ENCODE measurements at places on chromosomes 2 and 18.

- DNase-seq: no peak
Observed at GRCh38 chr18:48622911-48623431, 84.1 kb downstream of the CTIF start.

- no peak for DNase-seq
Observed at GRCh38 chr2:227466887-227467600, 4.9 kb upstream of the AGFG1 start.

DNA sequence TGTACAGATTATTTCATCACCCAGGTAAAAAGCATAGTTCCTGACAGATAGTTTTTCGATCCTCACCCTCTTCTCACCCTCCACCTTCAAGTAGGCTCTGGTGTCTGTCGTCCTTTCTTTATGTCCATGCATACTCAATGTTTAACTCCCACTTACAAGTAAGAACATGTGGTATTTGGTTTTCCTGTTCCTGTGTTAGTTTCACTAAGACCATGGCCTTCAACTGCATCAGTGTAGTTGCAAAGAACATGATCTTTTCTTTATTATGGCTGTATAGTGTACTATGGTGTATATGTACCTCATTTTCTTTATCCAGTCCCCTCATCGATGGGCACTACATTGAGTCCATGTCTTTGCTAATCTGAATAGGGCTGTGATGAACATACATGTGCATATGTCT lies 184.2 kb downstream of the KCNJ3 start:
- no peak for DNase-seq

GRCh38 chr18:13412901-13413300 lies 194.3 kb downstream of the LDLRAD4 start:
- DNase-seq: no peak

DNA sequence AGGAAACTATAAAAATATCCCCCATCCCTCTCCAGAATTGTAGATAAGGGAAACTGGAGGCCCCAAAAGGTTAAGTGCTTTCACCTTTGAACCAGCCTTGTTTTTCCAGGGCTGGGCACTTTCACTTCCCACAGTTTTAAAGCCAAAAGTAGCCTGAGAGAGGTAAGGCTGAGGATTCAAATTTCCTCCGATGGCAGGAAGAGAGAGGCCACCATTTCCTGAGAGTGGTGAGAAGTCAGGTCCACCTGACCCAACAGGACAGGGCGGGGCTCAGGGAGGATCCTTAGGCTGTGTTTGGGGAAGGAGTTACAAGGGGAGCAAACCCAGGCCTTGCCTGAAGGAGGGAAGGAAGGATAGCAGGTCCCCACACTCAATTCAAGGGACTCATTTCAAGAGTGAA lies 4.7 kb upstream of the TEX261 start:
- no peak for DNase-seq

DNA sequence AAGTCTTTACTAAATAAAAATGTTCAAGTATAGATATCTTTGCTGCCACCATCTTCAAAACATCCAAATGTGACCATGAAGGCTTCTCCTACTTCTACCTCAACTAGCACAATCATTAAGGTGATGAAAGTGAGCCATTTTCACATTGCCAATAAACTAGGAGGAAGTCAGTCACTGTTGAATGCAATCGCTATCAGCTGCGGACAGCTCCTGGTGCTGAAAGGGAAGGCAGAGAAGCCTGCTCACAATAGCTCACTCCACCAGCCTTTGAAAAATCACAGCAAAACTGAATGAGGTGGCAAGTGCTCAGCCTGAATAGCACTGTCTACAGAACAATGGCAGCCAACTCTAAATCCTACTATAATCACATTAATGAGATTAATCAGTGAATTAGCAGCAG lies 2.2 kb downstream of the MYT1L start:
- no peak for DNase-seq

- no peak for DNase-seq
Observed at GRCh38 chr2:205612636-205613035, 69.7 kb upstream of the NRP2 start.

DNA sequence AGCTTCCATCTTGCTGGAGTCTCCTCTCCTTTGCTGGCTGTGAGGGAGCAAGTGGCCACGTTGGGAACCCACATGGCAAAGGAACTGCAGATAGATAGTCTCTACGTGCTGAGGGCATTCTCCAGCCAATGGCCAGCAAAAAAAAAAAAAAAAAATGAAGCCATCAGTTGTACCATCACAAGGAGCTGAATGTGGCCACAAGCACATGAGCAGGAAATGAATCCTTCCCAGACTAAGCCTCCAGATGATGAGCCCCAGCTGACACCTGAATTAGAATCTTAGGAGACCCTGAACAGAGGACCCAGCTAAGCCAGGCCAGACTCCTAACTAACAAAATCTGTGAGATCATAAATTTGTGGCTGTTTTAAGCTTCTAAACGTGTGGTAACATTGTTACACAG lies 57.9 kb downstream of the SPIRE1 start:
- DNase-seq: no peak

DNA sequence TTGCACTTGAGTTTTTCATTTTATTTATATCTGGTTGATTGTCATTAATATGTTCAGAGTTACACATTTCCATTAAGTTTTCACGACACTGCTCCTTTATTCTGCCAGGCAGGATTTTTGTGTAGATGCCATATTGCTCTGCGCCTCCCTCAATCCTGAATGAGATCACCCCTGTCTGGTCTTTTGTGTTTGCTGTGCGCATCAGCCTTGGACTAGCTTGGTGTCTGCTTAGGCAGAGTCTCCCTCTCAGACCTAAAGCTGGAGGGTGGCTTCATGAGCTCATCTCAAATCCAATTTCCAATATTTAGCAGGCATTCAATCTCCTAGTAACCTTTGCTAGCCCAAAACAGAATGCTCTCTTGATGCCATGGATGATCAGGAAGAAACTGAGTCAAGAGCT lies 137.4 kb downstream of the SMAD7 start:
- DNase-seq: no peak

DNA sequence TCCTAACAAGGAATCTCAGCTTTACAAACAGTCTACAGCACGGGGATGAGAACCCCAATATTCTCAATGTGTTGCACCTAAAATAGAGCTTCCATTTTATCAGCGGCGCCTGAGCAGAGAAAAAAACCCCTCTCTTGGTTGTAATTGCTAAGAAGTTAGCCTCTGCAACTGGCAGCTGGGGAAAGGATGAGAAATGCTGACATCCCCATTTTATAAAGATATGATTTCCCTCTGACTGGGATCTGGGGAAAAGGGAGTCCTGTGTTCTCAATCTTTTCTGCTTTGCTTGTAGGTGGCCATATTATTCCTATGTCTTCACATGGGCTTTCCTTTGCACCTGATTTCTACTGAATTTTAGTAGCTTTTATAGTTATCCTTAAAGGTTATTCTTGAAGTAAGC lies 981.4 kb upstream of the DDX18 start:
- DNase-seq: no peak

DNA sequence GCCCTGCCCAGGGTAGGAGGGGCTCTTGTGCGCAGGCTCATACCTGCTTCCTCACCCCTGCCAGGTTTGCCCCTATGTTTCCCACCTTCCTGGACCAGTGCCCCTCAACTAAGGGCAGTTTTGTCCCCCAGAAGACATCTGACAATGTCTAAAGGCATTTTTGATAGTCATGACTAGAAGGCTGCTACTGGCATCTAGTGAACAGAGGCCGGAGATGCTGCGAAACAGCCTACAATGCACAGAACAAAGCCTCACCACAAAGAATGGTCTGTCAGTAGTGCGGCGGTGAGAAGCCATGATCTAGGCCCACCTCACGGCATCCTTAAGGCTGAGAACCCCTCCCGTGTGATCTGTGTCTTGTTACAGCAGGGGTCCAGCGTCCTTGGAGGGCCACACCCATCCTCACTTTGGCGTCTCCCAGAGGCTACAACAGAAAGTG lies 96.0 kb downstream of the TMEM17 start:
- no peak for DNase-seq

GRCh38 chr2:41026613-41027012 lies 574.7 kb upstream of the SLC8A1 start:
- DNase-seq: no peak

DNA sequence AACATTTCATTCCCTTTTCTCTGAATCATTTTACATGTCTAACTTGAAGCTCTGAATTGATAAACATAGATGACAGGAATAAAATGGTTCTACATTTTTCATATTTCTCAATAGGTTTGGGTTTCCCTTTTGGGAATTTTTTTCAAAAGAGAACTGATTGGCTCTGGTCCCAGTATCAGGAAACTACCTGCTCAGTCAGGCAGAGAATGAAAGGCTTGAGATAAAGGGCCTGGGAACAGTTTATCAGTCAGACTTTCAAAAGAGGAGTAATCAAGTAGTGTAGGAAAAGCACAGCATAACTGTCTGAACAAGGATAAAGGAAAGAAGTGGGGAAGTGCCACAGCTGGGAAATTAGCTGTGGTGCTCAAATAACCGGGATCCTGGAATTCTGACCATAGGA lies 28.3 kb upstream of the CCL20 start:
- DNase-seq: no peak

DNA sequence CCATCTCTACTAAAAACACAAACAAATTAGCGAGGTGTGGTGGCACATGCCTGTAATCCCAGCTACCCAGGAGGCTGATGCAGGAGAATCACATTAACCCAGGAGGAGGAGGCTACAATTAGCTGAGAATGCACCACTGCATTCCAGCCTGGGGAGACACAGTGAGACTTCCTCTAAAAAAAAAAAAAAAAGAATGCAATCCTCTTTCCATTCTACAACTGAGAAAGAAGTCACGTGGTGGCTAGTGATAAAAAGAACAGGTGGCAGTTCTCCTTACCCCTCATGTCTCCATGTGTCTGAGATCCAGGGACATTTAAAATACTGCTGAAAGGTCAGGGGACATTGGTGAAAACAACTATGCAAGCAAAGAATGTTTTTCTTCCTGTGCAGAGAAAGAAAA lies 24.4 kb upstream of the GPR39 start:
- DNase-seq: no peak

DNA sequence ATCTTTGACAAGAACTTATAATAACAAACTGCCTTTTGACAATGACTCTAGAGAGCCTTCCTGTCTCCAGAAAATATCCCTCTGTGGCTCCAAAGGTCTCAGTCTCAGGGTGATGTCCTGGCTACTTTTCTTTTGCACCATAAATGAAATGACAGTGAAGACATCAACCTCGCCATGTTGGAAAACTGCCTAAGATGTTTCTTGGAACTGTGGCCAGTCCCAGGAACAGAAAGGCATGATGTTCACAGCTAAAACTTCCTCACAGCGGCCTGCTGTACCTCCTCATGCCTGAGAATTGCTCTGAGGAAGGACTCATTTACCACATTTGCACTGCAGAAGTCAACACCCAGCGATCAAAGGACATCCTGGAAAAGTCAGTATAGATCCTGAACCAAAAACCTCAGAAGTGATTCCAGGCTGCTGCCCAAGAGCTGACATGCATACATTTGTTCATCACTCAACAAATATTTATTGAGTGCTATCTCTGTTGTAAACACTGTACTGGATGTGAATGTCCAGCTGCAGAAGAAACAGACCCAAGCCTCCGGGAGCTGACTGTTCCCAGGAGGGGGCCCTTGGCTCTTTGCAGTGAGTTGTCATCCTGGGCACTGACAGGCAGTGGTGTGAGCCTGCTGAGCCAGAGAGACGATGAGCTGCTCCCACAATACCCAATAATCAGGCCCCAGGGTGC lies 64.3 kb upstream of the ACSL3 start:
- DNase-seq: no peak

DNA sequence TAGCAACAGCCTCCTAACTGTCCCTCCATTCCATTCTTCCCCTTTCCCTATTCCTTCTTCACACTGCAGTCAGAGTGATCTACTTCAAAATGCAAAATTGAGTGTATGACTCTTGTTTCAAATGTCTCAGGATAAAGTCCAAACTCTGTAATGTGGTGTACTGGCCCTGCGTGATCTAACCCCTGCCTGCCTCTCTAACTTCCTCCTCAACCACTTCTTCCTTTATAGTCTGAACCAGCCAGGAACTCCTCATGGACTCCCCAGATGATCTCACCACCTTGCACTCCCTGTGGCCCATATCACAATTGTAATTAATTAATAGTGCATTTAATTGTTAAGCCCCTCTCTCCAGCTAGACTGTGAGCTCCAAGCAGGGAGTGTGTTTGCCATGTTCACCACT lies 3.1 kb upstream of the B3GNT2 start:
- DNase-seq: no peak

GRCh38 chr2:158766524-158766923 lies 28.6 kb upstream of the DAPL1 start:
- no peak for DNase-seq

DNA sequence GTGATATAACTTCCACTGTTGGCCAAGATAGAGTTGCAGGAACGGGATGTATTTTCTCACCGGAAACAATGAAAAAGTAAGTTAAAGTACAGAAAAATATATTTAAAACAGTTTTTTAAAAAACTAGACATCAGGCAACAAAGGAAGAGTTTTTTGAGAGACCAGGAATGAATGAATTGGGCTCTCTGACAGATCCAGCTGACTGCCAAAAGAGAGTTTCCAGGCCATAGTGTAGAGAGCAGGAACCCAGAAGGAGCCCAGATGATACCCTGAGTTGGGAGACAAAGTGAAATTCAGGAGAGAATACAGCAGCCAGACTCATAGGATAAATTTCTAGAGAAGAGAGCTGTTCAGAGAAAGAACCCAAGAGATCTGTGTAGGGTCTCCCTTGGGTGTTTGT lies 362.6 kb upstream of the SMIM21 start:
- no peak for DNase-seq

- no peak for DNase-seq
Observed at GRCh38 chr2:98063291-98063854, 23.6 kb upstream of the VWA3B start.

GRCh38 chr2:20501974-20502373 lies 55.1 kb downstream of the RHOB start:
- DNase-seq: no peak

GRCh38 chr18:68429111-68429510 lies 285.8 kb downstream of the TMX3 start:
- no peak for DNase-seq

GRCh38 chr18:48208432-48209140 lies 200.6 kb downstream of the ZBTB7C start:
- DNase-seq: no peak

GRCh38 chr2:80001701-80002101 lies 302.9 kb downstream of the LRRTM1 start:
- DNase-seq: no peak

GRCh38 chr18:53735526-53735925 lies 488.9 kb downstream of the MBD2 start:
- no peak for DNase-seq

- no peak for DNase-seq
Observed at GRCh38 chr2:189802396-189802912, 18.2 kb downstream of the PMS1 start.

GRCh38 chr18:79742076-79742475 lies 55.7 kb upstream of the KCNG2 start:
- DNase-seq: no peak

DNA sequence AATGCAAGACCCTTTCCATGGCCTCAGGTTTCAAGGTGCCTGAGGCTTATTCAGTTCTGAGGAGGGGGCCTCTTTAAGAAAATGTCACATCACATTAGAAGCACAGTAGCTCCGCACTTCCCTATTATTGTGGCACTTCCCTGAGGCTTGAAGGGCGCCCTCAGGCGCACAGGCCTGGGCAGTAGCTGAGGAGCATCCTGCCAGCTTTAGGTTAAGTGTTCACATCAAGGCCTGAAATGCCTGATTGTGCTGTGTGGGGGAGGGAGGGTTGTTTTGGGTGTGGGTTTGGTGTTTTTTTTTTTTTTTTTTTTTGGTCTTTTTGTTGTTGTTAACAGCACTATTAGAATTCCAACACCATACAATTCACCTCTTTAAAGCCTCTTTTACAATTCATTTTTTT lies 107.9 kb downstream of the CABLES1 start:
- no peak for DNase-seq

- DNase-seq: no peak
Observed at GRCh38 chr2:209389171-209389618, 34.7 kb upstream of the MAP2 start.

Measured in left cardiac atrium (tissue), 4 donors.